Activated CD8-positive, alpha-beta memory T cell treated with anti-CD3 and anti-CD28 coated beads, Interleukin-2, amount 50 U/mL, for 4 hours (primary cell): ENCODE measurements at places on chromosomes 12 and 14.

DNA sequence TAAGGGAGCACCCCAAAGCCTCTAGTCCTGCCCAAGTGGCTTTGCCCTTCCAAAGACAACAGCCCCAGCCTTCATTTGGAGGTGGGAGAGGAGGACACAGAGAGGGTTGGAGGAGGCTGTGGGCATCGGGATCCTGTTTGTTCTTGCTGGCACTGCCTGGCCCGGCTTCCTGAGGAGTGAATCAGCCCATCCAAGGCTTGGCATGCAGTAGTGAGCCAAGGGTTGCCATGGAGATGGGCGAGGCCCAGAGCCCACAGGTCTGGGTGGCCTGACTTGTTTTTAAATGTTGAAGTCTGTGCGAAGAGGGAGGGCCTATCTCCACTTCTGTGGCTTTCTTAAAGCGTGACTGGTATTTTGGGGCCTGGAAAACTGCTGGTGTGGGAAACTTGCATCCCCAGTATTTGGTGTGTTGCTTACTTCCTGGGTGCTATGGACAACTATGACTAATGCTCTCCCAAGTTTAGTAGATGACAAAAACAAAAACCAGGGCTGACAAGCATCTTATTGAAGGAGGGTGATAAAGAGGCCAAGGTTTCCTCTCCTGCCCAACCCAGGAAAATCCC, 15.8 kb downstream of the CD9 start:
- no peak for DNase-seq

DNA sequence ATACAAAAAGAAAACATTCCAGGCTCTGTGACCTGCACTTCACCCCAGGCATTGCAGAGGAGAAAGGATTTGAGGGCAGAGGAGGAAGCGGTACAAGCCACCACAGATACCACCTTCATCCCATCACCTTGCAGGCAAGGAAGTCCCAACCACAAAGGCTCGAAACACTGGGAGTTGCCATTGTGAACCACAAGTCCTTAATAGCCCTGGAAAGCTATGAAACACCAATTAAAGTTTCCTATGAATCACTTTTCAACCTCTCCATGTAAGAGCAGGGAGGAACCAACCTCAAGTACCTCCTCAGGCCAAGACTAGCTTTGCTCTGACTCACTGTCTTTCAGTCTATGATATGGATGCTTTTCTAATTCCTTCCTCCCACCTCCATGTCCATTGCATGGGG, 27.0 kb downstream of the MAP3K9 start:
- DNase-seq, result no peak

DNA sequence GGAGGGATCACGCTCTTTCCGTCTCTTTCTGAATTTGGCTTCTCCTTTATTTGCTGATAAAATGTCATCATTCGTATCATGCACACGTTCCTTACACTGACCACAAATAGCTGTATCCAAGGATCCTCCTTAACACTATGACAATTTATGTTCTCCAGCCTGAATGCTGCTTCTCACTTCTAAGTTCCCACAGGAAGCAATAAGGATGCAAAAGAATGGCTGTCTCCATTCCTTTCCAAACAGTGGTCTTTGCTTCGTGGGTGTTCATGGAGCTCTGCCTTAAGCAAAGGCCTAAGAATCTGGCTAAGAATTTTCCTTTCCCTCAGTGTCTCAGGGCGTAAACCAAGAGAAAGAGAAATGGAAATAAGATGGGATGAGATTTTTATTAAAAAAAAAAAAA, 200.2 kb downstream of the ITPR2 start:
- no peak for DNase-seq

GRCh38 chr12:61095111-61095510, 1165.1 kb upstream of the USP15 start:
- DNase-seq, result no peak

DNA sequence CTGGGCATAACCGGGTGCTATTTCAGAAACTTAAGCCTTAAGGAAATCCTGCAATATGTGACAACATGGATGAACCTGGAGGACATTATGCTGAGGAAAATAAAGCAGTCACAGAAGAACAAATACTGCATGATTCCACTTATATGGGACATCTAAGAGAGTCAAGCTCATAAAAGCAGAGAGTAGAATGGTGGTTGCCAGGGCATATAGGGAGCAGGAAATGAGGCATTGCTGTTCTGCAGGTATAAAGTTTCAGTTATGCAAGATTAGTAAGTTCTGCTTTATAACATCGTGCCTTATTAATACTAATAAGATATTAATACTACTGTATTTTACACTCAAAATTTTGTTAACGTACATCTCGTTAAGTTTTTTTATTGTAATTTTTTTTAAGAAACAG, 124.2 kb upstream of the ATF1 start:
- DNase-seq, result no peak

GRCh38 chr12:54373649-54374561, 9.6 kb upstream of the GPR84 start:
- no peak for DNase-seq
